Stimulated activated CD4-positive, alpha-beta T cell treated with anti-CD3 and anti-CD28 coated beads, TNF-alpha, amount 100 ng/mL, for 48 hours (primary cell): ENCODE measurements at places on chromosomes 12 and 14.

- DNase-seq: no peak
Measured at GRCh38 chr14:86815341-86815740, 1177.6 kb downstream of the GALC start.

GRCh38 chr14:91363776-91364523, 53.7 kb downstream of the CCDC88C start:
- DNase-seq: no peak

DNA sequence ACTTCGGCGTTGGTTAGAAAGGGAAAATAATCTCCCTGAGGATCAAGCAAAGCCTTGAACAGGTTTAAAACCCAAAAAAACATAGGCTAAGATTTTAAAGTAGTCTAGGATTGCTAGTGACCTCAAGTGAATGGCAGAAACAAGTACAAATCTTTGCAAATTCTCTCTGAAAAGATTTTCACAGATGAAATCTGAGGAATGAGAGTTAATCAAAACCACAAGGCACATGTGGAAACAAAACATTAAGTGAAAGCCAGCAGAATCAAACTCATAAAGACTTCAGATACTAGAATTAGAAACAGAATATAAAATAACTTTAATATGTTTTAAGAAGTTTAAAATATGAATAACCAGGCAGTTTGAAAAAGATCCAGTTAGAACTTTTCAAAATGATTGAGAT, 52.2 kb upstream of the CFL2 start:
- DNase-seq: no peak

GRCh38 chr12:68482014-68482413, 128.7 kb upstream of the RAP1B start:
- DNase-seq: no peak

DNA sequence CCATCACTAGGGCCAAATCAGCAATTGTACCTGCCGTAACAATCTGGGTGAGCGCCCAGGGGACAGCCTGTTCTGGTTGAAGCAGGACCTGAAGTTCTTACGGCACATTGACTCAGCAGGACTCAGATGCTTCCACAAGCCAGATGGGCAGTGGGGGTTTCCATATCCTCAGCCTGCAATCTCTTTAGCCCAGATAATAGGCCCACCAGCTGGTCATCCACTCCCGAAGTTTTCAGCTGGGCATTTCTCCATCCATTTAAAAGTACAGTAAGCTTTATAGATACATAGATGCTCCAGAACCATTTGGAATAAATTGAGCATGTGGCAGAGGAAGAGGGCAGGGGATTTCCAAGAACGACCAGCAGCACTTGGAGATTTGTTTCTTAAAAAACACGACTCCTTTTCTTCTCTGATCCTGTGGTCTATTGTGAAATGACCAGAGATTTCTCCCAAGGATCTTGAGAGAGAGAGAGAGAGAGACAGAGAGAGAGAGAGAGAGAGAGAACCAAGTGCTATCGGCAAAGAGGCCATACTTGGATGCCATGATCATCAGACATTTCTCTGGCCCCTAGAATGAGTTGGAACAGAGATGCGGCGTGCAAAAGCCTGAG, 74.8 kb upstream of the PLXNC1 start:
- DNase-seq: no peak

DNA sequence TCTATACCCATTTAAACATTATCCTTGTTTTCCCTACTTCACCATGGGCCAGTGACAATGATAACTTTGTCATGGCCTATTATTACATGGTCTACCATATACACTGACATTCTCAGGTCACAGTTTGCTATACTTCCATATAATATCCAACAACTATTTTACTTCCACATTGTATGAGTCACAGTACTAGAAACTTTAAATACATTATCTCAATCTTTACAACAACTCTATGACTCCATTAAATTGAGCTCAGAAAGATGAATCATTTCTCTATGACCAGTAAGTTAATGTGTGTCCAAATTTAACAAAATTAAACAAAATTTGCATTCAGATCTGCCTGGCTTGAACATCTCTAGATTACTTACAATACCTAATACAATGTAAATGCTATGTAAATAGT, 93.9 kb downstream of the PLEKHG7 start:
- no peak for DNase-seq

GRCh38 chr14:76329154-76329928, 46.6 kb upstream of the ESRRB start:
- no peak for DNase-seq

GRCh38 chr12:21054334-21054733, 76.7 kb upstream of the SLCO1B1 start:
- DNase-seq: no peak

DNA sequence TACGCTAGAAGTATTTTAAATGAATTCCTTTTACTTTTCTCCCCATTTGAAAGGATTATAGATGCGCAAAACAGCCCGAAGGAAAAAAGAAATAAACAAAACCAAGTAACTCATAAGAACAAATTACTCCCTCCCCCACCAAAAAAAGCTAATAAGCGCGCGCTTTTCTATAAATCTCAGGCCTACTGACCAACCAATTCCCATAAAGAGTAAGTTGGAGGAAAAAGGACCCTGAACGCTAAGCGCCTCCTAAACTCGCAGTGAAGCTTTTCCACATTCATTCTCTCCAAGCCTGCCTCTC, 588 bp downstream of the MBIP start:
- no peak for DNase-seq

DNA sequence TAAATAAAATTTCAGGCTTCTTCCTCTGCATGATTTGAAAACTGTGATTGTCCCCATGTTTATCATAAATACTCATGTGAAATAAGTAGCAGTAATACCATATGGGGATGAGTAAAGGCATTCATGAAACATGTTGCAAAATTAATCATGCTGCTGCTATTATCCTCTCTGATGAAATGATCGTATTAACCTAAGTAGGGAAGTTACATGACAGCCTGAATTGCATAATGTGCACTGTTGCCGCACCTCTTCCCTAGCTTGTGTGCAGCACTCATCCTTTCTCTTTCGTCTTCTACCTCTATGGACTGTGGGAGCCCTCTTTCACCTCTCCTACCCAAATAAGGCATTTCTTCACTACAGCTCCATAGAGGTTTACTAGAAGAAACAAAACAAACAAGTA, 367.6 kb downstream of the SOX5 start:
- no peak for DNase-seq

DNA sequence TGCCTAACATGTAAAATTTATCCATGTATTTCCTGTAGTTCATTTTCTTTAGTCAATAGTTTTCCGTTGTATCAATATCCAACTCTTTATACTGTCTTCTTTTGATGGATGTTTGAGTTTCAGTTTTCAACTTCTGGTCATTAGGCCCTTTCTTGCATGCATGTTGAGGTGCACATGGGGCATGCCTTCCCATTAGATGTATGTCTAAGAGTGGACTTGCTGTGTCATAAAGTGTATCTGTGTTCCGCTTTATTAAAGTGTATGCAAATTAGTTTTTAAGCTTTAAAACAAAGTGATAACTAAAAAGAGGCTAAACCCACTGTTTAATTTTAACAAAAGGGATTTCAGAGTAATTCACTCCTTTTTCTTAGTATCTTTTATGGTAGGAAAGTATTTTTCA, 441.1 kb downstream of the PCNX1 start:
- no peak for DNase-seq

- DNase-seq: no peak
Measured at GRCh38 chr14:71852181-71852580, 80.0 kb upstream of the RGS6 start.

DNA sequence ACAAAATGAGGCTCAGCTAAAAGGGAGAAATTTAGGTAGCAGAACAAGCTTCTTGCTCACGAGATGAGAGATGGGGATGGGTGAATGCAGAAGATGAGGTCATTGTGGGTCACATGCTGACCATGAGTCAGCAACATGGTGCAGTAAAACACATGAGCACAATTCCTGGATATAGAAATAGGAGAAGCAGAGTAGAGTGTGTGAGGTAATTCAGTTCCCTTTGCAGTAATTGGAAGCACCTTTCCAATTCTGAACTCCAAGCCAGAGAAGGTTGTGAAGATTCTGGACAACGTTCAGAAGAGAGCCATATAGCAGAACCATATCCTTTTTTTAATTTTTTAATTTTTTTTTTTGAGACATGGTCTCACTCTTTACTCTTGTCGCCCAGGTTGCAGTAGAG, 62.0 kb upstream of the LMNTD1 start:
- DNase-seq: no peak

GRCh38 chr12:74889563-74890236, 319.9 kb downstream of the KCNC2 start:
- DNase-seq: no peak

DNA sequence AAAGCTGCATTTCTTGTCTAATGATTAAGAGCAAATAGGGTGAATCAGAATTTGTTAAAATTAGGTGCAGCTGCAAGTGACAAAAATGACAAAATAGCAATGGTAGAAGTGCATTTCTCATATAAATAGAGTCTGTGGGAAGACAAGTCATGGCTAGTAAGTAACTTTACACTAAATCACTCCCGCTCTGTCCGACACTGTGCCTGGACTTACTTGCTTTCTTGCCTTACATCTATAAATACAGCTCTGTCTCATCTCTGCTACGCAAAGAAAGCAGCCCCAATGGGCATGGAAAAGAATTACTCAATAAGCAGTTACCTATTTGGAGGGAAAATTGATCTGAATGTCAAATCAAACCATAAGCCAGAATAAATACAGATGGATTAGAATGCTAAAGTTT, 245.4 kb upstream of the KRR1 start:
- no peak for DNase-seq

GRCh38 chr12:25979563-25979962, 21.1 kb downstream of the RASSF8 start:
- no peak for DNase-seq

DNA sequence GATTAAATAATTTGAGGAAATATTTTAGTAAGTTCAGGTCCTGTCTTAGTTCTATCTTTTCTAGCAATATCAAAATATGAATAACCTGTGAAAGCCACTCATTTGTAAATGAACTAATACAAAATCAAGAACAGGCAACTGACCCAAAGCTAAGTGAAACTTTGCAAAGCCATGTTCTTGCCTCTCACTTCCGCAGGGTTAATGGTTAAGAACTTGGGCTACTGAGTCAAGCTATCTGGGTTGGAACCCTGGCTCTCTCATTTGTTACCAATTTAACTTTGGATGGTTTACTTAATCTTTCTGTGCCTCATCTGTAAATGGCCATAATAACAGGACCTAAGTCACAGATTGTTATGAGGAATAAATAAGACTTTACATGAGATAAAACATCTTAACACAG, 2.8 kb downstream of the KIF21A start:
- DNase-seq: no peak

DNA sequence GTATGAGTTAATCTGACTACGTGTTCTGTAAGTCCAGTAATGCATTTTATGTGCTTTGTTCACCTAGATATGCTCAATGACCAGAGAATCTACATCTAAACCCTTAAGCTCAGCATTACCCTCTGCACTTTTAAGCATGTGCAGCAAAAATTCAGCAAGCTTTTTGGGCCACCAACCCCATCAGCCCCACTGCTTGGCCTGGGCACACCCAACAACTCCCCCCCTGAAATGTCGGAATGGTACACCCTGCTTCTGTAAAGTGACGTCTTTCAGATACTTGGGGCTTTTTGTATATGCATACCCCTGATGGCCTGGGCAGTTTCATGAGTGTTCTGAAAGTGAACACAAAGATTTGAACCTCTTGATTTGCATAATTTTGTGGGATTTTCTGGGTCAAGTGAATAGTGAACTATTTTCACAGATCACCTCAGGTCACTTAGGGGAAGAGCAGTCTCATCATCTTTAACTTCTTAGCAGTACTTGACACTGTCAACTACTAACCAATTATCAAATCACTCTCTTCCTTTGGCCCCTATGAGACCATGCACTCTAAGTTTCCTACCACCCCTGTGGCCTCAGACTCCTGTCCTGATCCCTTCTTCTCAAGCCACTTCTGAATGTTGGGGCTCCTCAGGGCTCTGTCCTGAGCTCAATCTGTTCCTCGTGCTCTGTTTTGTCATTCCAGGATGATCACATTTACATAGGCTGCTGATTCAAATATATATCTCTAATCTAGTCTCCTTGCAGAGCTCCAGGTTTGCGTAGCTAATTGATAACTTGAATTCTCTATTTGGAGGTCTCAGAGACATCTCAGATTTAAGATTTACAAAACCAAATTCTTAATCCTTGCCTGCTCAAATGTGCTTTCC, 36.3 kb upstream of the PPM1A start:
- no peak for DNase-seq

DNA sequence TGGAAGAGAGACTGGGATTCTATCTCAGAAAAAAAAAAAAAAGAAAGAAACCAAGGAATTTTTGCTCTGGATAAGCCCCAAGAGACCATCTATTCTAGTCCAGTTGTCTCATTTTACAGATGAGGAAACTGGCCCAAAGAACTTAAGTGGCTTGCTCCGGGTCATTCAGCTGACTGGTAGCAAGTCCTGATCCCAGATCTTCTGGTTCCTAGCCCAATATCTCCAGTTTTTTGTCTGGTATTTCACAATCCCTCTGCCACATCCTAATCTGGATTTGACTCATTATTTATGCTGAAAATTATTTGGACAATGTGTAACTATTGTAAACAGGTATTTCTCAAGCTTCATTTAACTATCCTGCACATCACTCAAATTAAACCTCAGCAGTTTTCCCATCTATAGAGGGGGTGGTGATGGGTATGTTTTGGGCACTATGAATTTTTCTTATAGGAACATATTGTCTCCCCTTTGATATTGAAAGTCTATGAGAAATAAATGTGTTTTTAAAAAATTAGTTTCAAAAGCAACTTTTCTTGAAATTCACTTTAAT, 43.4 kb downstream of the PPP2R5E start:
- no peak for DNase-seq

DNA sequence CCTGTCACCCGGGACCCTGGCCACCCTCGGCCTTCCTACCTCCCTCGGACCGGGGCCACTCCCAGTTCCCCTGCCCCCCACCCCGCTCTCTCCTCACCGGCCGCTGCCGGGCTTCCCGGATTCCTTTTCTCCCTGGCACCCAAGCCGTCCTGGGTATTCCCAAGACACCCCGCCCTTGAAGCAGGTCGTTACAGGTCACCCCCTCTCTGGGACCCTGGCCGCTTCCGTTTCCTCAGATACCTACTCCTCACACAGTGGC, 493 bp downstream of the NUMB start:
- no peak for DNase-seq

DNA sequence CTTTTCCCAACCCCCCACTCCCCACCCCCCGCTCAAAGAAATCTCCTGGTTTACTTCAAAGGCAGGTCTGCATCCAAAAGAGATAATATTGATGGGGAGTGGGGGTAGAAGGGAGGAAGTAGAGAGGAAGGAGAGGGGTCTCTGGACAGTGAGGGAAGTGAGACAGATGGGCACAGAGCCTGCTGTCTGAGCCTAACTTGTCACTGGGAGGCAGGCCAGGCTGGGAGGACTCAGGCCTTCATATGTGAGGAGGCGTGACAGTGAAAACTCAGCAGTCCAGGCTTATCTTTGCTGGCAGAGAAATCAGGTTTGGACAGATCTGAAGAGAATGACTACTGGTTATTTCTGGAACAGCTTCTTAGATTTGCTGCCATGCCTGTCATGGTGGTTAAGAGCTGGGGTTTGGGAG, 192.3 kb downstream of the NUAK1 start:
- DNase-seq: no peak

DNA sequence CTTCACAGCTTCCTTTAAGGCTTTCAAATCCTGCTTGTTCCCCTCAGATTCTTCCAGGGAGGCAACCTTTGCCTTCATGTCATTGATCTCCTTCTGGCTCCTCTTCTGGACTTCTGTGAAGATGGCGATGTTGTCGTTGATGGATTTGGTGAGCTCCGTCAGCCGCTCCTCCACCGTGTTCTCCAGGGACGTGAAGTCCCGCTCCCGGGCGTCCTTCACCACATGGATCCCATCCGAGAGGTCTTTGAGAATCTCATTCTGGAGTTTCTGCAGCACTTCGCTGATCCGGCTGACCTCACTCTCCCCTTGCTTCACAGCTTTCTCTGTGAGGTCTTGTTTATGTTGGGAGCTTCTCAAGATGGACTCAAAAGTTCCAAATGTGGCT, 7.9 kb downstream of the CKAP4 start:
- DNase-seq: no peak
